IPS-NIHi11 (cell line): ENCODE measurements at places on chromosomes 1 and 21.

- no peak for DNase-seq
Observed at GRCh38 chr1:117655220-117655577, 49.4 kb downstream of the TENT5C start.

- DNase-seq = peak; percentile 67
Observed at GRCh38 chr1:51331206-51332100, 1.1 kb upstream of the TTC39A start.

GRCh38 chr1:54290506-54291184 lies 90.7 kb downstream of the MRPL37 start:
- no peak for DNase-seq

DNA sequence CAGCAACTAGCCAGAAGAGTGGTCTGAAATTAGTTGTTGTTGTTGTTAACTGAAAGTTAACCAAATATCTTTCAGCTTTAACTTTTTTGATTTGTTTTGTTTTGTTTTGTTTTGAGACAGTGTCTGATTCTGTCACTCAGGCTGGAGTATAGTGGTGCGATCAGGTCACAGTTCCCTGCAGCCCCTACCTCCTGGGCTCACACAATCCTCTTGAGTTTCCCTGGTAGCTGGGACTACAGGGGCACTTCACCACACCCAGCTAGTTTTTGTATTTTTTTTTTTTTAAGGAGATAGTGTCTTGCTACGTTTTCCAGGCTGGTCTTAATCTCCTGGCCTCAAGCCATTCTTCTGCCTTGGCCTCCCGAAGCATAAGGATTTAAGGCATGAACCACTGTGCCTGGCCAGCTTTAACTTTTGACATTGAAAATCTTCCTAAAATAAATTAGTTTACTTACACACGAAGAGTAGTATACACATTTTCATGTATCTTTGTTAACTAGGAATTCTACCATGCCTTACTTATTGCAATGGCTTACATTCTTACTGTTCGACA lies 45.0 kb downstream of the GNG12 start:
- DNase-seq = no peak
